ENCODE measurements at places on chromosomes 1 and 21. TPM values are rescaled to one million over a fixed set of nuclear protein-coding genes. Genes with fewer than 3 reads are reported as not detected.

DNA sequence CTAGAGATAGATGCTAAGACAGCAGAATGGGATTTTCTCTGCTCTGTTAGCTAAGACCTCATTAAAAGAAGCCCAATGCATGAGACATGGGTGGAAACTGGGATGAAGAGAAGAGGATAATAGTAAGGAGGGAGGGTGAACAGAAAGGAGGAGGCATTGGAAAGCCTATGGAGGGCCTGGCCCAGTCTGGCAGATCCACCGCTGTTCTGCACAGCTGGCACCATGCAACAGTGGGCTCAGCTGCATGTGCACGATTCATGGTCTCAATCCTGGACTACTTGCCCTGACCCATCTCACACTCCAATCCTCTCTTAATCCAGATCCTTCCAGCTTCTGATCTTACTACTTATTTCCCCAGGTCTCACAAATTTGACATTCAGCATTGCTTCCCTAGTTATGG, 2.2 kb downstream of the PHC2 start:
- peaks cover 8% of the 10 kb centered on the region for H3K4me1 ChIP-seq
- H3K36me3 ChIP-seq: no peaks in the 10 kb centered on the region
- no peak overlapping the region for H3K27ac ChIP-seq
- peaks cover 7% of the 10 kb centered on the region for H3K27me3 ChIP-seq
- H3K4me3 ChIP-seq: no peak overlapping the region
- DNase-seq: no peak

GRCh38 chr21:43702785-43703034, 16.2 kb upstream of the PDXK start:
- H3K4me1 ChIP-seq: peaks cover 14% of the 10 kb centered on the region
- DNase-seq: no peak
- no peaks in the 10 kb centered on the region for H3K27me3 ChIP-seq
- H3K27ac ChIP-seq: no peak overlapping the region
- H3K36me3 ChIP-seq: peaks cover 16% of the 10 kb centered on the region

GRCh38 chr1:19044471-19044870, 88.0 kb upstream of the IFFO2 start:
- H3K27me3 ChIP-seq: peaks cover 10% of the 10 kb centered on the region
- no peak for DNase-seq
- H3K27ac ChIP-seq: no peak overlapping the region
- H3K36me3 ChIP-seq: no peaks in the 10 kb centered on the region
- H3K4me1 ChIP-seq: peaks cover 8% of the 10 kb centered on the region
- H3K4me3 ChIP-seq: no peak overlapping the region

- no peak for DNase-seq
- H3K36me3 ChIP-seq: no peaks in the 10 kb centered on the region
Measured at GRCh38 chr1:109357616-109358015, 40.1 kb downstream of the SORT1 start.

Gene ISG20L2
- 48.4 TPM for total RNA-seq

Gene LMOD1
- not detected for total RNA-seq

All from activated CD4-positive, alpha-beta T cell treated with anti-CD3 and anti-CD28 coated beads for 36 hours (primary cell).